NT2/D1 (cell line): ENCODE measurements at places on chromosomes 7 and 10.

DNA sequence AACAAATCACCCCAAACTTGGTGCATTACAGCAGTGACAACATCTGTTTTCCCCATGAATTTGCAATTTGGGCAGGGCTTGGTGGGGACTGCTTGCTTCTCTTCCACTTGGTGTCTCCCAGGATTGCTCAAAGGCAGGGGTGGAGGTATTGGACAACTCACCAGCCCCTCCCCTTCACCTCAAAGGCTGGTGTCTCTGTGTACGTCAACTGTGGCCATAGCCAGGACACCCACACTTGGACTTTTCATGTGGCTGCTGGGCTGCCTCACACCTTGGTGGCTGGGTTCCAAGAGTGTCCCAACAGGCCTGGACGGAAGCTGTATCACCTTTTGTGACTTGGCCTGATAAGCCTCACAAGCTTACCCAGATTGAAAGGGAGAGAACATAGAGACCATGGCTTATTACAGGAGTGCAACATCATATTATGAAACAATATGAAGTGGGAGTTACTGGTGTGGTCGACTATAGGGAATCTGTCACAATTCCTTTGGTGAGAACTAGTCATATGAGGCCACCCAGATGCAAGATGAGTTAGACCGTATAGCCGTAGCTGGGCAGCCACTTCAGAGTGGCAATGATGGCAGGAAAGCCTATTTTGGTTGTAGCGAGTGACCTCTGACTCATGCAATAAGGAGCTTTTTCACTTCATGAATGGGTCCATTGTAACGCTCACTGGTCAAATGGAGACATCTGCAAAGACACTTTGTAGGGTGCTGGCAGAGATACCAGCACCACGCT is 187.6 kb upstream of the ITGB1 start:
- no peak for DNase-seq

DNA sequence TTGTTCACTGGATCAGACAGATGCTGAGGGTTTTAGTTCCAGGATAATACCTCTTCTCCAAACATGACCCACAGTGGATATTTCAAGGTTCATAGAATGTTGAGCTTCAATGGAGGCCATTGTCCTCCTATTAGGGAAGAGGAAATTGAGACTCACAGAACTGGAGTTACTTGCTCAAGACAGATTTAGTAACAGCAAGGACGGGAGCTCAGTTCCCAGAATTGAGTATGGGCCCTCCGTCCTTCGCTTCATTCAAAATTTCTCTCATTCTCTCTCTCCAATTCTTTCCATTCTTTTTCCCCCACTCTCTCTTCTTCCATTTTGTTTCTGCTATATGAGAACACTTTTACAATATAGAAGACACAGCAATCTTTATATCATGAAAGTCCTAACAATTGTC is 94.0 kb downstream of the DNAJB9 start:
- DNase-seq: no peak

GRCh38 chr7:32762925-32763293 is 128.7 kb downstream of the KBTBD2 start:
- DNase-seq: no peak

DNA sequence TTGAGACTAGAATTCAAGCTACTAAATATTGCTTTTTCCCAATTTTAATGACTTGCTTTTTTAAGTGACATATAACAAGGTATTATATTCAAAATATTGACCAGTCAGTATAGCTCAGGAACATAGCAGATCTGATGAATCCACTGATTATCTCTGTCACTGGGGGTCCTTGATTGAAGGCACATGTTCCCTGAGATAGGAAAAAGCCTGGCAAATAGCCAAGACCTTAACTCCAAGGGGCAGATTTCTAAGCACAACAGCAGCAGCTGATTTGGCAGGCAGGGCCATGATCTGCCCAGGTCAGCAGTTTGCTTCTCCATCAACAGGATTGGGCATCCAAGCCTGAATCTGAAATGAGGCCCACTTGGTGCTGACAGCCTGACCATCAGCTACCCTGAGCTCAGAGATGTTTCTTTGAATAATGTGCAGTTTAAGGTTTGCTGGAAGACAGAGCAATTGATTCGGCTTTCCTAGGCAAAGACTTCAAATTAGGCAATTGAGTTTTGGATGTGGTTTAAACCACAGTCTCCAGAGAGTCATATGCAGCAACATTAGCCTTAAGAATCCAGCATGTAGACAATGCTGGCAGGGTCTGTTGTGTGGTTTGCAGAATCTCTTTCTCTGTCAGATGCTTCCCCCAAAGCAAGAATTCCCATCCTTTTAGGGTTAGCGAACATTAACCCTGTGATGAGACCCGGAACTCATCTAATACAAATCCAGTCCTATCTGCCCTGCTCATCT is 352.6 kb downstream of the ADRA2A start:
- no peak for DNase-seq

GRCh38 chr7:47627580-47628283 is 45.8 kb upstream of the TNS3 start:
- no peak for DNase-seq

DNA sequence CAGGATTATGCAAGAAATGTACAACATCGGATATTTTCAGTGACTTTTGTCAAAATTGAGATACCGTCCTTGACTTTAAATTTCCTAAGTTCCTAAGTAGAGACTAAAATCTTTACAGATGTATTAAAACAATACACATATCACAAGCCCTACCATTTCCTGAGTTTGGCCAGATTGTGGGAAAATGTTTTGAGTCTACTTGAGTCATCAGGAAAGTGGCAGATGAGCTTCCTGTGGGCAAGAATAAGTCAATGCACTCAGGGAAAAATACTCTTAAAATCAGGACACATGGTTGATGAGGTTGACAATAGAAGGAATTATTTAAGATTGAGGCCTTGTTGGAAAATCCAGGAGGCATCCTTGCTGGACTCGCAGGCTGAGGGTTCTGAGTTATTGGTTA is 162.5 kb downstream of the SNX10 start:
- DNase-seq: no peak

- DNase-seq: no peak
Observed at GRCh38 chr10:100622946-100623345, 87.2 kb downstream of the HIF1AN start.

- DNase-seq: no peak
Observed at GRCh38 chr7:66758950-66759628, 18.6 kb downstream of the RABGEF1 start.
